Esophagus squamous epithelium (tissue), 5 donors: ENCODE measurements at places on chromosomes 5 and 9.

DNA sequence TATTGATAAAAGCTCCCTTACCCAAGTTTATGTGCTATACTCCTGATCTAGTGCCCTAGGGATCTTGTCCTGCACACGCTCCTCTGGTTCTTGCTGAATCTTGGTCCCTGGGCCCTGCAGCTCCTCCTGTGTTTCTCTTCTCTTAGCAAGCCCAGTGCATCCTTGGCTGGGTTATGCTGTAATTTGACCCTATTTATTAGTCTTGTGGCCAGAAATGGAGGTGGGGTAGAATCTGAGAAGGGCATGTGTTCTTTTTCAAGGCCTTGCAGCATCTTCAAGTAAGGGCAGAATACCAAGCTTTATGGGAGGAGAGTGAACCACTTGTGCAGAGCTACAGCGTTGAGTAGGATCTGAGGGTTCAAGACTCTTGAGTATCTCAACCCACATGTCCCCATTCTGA lies 366.8 kb downstream of the FAM170A start:
- no peak for DNase-seq

DNA sequence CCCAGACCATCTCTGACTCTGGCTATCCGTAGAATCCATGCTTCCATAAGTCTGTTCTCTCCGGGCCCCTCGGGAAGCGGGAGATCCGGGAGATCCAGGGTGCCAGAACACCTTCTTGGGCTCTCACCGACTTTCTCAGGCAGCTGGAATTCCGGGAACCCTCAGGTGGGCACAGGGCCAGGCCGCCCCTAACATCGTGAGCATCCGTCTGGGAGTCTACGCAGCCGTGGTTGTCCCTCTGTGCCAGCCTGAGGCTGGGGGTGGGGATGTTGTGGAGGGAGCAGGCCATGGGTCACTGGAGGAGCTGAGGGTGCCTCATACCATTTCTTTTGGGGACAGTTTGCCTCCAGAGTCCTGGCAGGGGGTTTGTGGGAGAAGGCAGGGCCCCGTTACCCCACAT lies 92.3 kb upstream of the COL5A1 start:
- DNase-seq: no peak

GRCh38 chr5:36442796-36443195 lies 141.1 kb upstream of the RANBP3L start:
- DNase-seq: no peak

DNA sequence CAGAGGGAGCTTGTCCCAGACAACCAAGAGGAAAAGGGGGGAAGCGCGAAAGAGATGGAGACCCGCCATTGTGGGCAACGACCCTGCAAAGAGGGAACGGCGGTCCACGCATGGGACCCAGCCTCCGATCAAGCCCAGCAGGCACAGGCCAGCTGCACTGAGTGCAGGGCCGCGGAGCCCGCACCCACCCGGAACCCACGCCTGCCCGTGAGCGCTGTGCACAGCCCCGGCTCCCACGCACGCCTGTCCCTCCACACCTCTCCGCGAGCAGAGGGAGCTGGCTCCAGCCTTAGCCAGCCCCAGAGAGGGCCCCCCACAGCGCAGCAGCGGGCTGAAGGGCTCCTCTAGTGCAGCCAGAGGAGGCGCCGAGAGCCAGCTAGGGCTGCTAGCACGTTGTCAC lies 416.5 kb downstream of the DMRTA1 start:
- no peak for DNase-seq

- no peak for DNase-seq
Observed at GRCh38 chr5:82885627-82886389, 191.4 kb downstream of the TMEM167A start.

GRCh38 chr5:151253605-151253950 lies 593 bp downstream of the GM2A start:
- no peak for DNase-seq

DNA sequence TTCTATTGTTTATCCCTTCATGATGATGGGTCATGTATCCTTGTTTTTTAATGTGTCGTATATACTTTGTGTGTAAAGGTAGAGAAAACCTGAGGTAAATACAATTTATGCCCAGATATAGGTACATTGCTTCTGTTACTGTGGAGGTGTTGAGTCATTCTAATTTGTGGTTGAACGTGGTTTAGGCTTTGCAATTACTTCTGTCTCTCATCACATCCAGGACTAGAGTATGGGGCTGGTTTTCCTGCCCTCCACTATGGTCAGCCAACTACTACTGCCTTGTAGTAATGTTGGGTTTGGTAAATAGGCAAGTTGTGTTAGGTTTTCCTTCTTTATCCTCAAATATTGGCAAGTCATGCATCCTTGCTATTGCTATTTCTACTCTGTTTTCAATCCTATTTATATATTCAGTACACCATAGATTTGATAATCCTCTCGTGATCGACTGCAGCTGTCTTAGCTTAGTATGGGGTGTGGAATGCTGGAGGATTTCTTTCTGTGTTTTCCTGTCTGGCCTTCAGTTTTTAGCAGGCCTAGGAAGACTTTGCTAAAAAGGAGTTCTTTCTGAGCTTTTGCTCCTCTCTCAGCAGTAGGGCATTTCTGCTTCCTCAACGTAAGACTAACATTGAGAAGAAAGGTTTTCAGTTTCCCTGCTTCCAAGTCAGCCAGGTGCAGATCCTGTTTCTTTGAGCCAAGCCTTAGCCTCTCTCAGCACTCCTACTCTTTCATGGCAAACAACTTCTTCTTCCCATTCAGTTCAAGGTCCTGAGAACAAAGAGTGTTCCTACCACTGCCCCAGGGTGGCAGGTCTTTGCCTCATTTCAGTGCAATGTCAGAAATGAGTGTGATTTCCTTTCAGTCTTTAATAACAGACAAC lies 844.4 kb upstream of the CDH18 start:
- no peak for DNase-seq

GRCh38 chr5:75049456-75050351 lies 2.7 kb downstream of the GCNT4 start:
- no peak for DNase-seq

DNA sequence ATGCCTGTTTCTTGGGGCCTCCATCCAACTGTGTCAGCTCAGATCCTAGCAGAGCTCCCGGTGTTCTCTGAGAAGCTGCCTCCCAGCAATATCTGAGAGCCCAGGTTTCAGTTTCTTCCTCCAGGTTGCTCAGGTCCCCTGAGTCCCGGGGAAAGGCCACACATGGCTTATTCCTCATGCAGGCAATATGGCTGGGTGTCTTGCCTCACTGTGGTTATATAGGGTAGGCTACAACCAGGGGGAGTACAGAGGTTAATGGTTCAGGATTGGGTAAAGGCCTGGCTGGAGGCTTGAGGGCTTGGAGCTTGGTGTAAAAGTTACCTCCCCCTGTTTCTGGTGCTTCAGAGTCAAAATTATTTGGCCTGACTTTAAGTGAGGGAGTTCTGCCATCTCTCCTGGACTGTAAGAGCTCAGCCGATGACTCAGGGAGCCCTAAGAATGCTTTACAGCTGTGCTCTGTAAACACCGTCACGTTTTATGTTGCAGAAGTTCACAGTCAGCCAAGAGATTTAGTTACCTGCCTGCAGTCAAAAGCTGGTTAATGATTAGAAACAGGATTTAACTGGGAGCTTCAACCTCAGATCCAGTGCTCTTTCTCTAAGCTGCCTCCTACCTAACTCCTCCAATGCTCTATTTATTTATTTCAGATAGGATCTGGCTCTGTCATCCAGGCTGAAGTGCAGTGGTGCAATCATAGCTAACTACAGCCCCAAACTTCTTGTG lies 24.3 kb upstream of the UBAP2 start:
- DNase-seq: no peak

DNA sequence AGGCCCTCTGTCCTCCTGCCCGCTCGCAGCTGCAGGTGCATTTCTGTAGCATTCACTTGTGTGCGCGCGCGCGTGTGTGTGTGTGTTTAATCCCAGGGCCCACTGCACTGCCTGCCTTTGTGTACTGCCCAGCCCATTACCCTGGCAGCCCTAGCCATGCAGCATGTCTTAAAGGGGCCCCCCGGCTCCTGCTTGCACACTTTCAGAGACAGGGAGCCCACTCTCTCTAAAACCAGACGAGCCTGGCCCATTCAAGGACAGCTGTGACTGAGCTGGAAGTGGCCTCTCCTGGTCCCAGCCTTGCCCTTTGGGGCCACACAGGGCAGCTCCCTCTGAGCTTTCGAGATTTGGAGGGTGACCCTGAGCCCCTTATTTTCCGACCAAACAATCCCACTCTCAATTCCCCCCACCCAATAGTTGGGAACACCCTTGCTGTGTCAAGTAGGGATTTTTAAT lies 98.9 kb downstream of the DAB2IP start:
- no peak for DNase-seq

GRCh38 chr9:116003397-116003796 lies 150.2 kb upstream of the PAPPA start:
- DNase-seq: no peak

- DNase-seq: no peak
Observed at GRCh38 chr9:89457376-89457855, 40.5 kb downstream of the SEMA4D start.

- DNase-seq: no peak
Observed at GRCh38 chr5:94711785-94712184, 93.3 kb downstream of the SLF1 start.

DNA sequence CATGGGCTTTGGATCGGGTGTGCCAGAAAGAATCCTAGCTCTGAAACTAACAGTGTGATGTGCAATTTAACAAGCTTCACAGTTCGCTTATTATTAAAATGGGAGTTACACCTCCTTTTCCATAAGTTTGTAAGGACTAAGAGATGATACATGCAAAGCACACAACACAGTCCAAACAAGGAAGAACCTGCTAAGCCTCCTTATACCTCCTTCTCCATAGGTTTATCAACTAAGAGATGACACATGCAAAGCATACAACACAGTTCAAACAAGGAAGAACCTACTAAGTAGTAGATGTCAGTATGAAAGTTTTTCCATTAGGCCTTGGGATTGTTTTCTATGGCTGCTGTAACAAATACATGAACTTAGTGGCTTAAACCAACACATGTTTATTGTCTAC lies 215.9 kb downstream of the DCP2 start:
- no peak for DNase-seq

GRCh38 chr5:166962461-166962860 lies 1329.0 kb upstream of the WWC1 start:
- DNase-seq: no peak

GRCh38 chr5:54860321-54860720 lies 125.1 kb downstream of the ESM1 start:
- DNase-seq: no peak

DNA sequence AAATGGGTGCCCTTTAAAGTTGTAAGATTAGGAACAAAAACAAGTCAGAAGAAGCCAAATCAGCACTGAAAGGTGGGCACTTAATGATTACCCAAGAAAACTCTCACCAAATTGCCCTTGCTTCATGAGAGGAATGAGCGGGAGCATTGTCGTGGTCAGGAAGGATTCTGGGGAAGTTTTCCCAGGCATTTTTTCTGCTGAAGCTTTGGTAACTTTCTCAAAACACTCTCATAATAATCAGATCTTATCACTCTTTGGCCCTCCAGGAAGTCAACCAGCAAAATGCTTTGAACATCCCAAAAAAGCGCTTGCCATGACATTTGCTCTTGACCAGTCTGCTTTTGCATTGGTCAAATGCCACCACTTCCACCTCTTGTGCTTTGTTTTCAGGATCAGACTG lies 10.4 kb upstream of the PCDHGC3 start:
- no peak for DNase-seq

DNA sequence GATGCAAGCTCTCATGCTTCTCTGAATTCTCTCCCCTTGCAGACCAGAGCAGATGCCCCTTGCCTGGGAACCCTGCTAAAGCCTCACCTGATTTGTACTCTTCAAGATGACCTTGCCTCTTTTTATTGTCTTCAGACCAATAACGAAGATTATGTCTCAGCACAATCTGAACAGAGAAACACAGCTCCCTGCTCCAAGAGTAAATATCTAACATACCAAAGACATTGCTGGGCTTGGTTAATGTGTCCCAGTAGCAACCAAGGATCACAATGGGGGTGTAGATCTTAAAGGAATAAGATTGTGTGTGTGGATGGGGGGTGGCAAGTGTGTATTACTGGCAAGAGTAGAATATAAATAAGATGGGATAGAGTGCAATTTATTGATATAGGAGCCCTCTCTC lies 67.6 kb upstream of the LHFPL2 start:
- DNase-seq: no peak

GRCh38 chr5:38660194-38660668 lies 103.8 kb upstream of the LIFR start:
- no peak for DNase-seq

DNA sequence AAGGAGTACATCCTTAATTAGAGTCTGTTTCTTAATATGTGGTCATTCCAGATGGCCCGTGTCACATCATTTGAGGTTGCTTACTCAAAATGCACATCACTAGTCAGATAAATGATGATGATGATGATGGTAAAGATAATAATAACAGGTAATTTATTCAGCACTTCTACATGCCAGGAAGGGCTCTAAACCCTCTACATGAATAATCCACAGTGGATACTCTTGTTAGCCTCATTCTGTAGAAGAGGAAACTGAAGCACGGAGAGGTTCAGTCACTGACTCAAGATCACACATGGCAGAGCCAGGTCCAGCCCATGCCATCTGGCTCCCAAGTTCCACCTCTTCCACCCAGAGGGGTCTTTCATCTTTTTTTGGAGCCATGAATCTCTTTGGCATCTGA lies 11.7 kb downstream of the SH3PXD2B start:
- DNase-seq: no peak

DNA sequence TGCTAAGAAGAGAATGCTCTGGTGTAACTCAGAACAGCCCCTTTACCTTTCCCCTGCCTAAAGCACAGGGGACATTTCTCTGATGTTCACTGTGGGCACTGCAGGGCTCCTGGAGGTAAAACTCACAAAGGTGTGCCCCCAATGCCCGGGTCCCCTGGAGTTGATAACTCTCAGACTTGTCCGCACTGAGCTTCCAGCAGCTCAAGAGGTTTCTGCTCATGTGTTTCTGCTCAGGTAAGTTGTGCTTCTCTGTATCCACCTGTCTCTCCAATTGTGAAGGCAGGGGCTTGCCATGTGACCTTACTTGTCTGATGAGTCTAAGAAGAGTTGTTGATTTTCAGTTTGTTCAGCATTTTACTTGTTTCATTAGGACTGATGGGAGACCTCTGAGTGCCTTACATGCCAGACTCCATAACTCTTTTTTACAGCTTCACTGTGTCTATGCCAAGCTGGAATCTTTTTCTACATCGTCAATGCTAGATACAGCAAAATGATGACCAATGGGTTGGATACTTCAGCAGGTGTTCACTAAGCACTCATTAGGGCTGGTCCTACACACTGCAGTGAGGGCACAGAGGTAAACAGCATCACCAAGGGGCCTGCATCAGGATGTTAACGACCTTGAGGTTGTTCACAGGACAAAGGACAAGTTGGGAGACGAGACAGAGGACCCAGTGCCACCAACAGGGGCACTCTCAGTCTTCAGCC lies 56.4 kb downstream of the MRPL36 start:
- DNase-seq: no peak

- no peak for DNase-seq
Observed at GRCh38 chr9:91814201-91814600, 135.8 kb downstream of the ROR2 start.
